Hepatocyte (in vitro differentiated cells): ENCODE measurements at places on chromosomes 5 and 9. TPM values are rescaled to one million over a fixed set of nuclear protein-coding genes. Genes with fewer than 3 reads are reported as not detected.

Gene C9
- total RNA-seq: 0.47 and 0.76 TPM in 2 replicates

Gene AQP7
- 8.5 and 11.2 TPM in 2 replicates for total RNA-seq

Gene PCDHA1
- 0.04 TPM in 1 of 2 replicates, not detected in the other for total RNA-seq

Gene NR2F1
- total RNA-seq: 15.9 and 19.9 TPM in 2 replicates

Gene SH2D3C
- total RNA-seq: 0.23 and 0.96 TPM in 2 replicates

Gene CA9
- 0.27 TPM in 1 of 2 replicates, not detected in the other for total RNA-seq

Gene PITX1
- total RNA-seq: 62.9 and 64.9 TPM in 2 replicates

Gene KLF9
- 29.4 and 31.9 TPM in 2 replicates for total RNA-seq
